ENCODE measurements at places on chromosomes 11 and 22.
A peak's percentile ranks its signal among the peaks of the same experiment; 100 is the strongest.

GRCh38 chr22:37634417-37634924 is 5.0 kb upstream of the SH3BP1 start:
- no peak for DNase-seq

DNA sequence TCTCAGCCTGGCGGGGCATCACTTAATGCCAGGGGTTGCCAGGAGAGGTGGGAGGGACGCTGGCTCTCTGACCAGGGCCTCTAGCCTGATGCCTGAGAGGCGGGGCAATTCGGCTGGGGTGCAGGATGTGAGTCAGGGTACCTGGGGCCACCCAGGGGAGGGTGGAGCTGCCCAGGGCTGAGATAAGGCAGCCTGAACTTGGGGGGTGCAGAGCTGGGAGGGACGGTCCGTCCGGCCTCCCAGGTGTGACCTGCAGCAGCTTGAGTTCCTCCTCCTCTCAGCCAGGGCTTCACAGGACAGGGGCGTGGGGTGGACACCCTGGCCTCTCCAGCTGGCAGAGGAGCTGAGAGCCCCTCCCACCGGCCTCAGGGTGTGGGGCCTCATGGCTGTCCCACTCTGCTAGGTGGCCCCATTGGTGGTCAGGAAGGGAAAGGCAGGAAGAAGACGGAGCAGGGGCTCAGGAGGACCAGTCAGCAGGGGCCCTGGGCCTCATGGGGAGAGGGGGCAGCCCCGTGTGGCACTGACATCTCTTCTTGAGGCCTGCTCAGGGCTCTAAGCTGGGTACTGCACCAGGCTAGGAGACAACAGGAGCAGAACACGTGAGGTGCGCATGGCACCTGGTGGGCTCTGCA is 942 bp upstream of the RPS6KA4 start:
- DNase-seq, result peak; percentile 55

- peak; percentile 74 for DNase-seq
Observed at GRCh38 chr11:121194731-121195596, 93.9 kb downstream of the TECTA start.

- no peak for DNase-seq
Observed at GRCh38 chr11:75771646-75772410, 3.2 kb downstream of the DGAT2 start.

DNA sequence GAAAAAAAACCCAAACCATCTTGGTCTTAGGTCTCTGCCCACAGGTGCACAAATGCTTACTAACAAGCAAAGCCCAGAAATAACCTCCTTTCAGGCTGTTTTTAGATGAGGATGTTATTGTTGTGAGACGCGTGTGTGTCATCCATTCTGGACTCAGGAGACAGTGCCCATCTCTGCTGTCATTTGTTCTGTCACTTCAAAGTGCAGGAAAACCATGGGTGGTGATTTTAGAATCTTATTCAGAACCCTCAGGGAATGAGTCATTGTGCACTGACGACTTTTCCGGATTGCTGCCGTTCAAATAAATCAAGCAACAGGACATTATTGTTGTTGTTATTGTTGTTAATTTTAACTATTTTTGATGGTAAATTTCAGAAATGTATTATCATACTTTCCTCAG is 110.3 kb downstream of the LRRC32 start:
- peak; percentile 64 for DNase-seq

GRCh38 chr11:44949160-44950030 is 1.3 kb downstream of the TP53I11 start:
- no peak for DNase-seq

- no peak for DNase-seq
Observed at GRCh38 chr22:44199164-44199563, 18.4 kb downstream of the PARVG start.

- no peak for DNase-seq
Observed at GRCh38 chr11:74777038-74777437, 28.4 kb downstream of the RNF169 start.

DNA sequence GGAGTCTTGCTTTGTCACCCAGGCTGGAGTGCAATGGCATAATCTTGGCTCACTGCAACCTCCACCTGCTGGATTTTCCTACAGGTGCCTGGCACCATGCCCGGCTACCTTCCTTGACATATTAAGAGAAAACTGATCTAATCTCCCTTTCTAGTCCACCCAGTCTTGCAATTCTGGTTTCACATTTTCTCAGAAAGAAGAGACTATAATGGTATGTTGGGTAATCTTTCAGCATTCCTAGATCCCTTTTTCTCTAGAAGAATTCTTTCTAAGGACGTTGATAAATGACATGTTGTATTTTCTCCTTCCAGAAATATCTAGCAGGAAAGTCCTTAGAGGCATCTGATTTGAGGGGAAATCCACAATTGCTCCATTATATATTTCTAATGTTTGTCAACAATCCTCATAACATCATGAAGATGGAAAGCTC is 10.4 kb upstream of the HSPA8 start:
- DNase-seq, result no peak

GRCh38 chr11:120562806-120563425 is 51.4 kb downstream of the GRIK4 start:
- no peak for DNase-seq

DNA sequence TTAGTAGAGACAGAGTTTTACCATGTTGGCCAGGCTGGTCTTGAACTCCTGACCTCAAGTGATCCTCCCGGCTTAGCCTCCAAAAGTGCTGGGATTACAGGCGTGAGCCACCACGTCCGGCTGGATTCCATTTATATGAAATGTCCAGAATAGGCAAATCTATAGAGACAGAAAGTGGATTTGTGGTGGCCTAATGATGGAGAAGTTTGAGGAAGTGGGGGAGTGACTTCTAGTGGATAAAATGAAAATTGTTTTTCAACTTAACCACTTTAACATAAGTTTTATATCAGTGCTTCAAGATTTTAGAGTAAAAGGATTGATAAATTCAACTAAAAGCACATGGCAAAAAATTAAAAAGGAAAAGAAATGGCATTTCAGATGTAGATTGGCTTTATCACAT is 66.2 kb downstream of the HIPK3 start:
- no peak for DNase-seq

- no peak for DNase-seq
Observed at GRCh38 chr11:70524096-70524922, 126.0 kb downstream of the CTTN start.

DNA sequence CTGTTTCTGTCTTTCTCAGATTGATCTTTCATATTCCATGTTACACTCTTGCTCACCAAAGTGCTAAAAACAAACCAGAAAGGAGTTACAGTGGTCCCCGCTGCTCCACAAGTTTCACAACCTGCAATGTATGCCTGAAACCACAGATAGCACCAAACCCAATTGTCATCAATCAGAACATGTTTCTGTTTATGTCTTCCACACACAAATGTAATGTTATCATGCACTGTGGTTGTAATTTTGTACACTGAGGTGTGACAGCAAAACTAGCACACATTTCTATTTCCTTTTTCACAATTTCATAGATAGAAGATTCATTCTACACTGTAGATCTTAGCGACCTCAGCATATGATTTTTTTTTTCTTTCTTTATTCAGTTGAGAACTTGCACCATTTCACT is 1045.9 kb upstream of the RAG2 start:
- DNase-seq, result no peak

- no peak for DNase-seq
Observed at GRCh38 chr11:73753938-73754337, 6.9 kb downstream of the RAB6A start.

DNA sequence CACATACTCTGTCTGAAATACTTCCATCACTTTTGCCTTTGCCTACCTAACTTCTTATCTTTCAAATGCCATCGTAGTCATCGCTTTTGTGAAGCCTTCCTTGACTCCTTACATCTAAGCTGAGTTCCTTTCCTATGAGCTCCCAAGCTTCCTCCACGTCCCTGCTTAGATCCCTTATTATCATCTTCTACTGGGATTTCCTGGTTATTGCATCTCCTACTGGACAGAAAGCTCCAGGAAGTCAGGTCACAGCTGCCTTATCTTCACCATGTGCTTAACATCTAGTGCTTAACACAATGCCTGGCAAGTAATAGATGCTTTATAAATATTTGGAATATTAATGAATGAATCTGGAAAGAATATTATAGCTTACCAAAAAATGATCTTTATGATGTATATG is 5.9 kb downstream of the YPEL4 start:
- DNase-seq, result no peak

DNA sequence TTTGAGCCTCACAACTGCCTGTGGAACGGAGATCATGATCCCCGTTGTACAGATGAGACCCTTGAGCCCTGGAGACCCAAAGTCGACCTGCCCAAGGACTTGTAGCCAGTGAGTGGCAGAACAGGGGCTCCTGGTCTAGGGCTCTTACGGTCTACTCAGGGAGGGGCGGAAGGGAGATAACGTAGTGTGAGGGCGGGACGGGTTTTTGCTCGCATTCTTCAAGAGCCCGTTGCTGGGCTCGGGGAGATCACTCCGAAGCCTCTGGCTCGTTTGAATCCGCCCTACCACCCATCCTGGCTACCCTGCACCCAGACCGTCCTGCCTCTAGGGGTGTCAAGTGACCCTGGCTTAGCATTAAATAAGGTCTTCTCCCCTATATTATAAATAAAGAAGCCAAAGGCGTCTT is 639 bp downstream of the CRY2 start:
- peak; percentile 32 for DNase-seq

GRCh38 chr11:86202013-86202336 is 42.6 kb upstream of the EED start:
- DNase-seq, result peak; percentile 84

GRCh38 chr11:15936011-15936410 is 420.3 kb downstream of the SOX6 start:
- DNase-seq, result no peak

DNA sequence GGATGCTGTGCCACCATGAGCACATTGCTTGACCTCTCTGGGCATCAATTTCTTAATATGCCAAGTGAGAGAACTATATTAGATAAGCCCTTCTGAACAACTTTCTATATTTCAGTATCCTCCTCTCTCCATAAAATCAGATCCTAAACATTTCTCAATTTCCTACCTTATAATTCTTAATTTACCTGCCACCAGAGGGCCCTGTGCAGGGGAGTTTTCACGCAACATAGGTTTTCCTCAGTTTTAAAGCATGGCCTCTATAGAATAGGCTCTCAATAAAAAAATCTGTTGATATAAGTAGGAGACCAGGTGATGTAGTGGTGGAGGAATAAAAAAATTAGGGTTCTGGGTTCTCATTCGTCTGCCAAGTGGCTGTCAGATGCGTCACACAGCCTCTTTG is 83.7 kb upstream of the DBX1 start:
- DNase-seq, result no peak

- DNase-seq, result no peak
Observed at GRCh38 chr11:92659793-92660192, 309.7 kb upstream of the MTNR1B start.

GRCh38 chr11:37411289-37411688 is 813.3 kb upstream of the RAG2 start:
- no peak for DNase-seq

- no peak for DNase-seq
Observed at GRCh38 chr11:82842019-82842418, 58.2 kb downstream of the PRCP start.

GRCh38 chr22:39248254-39248653 is 3.5 kb upstream of the PDGFB start:
- no peak for DNase-seq

DNA sequence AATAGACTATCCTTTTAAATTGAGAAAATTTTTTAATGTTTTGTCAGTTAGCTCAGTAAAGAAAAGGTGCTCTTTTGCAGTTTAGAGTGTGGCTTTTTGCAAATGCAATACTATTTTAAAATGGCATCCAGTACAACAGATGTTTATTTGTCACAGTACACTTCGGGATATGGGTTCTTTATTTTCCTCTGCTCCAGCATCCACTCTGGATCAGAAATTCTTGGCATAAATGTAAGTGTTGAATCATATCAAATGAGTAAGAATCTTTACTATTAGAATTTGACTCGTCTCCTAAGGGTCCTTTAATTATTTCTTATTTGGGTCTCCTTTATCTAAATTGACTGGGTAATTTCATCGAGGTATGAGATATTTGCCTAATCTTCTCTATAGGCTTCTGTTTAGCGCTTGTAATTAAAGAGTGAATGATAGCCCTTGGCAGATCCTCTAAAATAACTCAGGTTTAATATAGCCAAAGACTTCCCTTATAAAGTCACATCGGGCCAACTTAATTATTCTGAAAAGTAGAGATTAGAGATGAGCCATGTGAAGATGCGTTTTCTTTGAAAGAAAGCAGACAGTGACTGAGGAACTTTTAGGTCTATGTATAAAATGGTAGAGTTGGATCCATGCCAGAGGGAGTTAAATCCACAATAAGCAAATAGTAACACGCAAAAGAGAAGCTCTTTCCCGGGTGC is 132.7 kb downstream of the CASP12 start:
- DNase-seq, result no peak

- no peak for DNase-seq
Observed at GRCh38 chr11:126718276-126718675, 282.3 kb downstream of the KIRREL3 start.

- DNase-seq, result peak; percentile 33
Observed at GRCh38 chr22:17106785-17107546, 14.2 kb downstream of the TMEM121B start.

- DNase-seq, result no peak
Observed at GRCh38 chr11:119491753-119492510, 69.0 kb upstream of the THY1 start.

DNA sequence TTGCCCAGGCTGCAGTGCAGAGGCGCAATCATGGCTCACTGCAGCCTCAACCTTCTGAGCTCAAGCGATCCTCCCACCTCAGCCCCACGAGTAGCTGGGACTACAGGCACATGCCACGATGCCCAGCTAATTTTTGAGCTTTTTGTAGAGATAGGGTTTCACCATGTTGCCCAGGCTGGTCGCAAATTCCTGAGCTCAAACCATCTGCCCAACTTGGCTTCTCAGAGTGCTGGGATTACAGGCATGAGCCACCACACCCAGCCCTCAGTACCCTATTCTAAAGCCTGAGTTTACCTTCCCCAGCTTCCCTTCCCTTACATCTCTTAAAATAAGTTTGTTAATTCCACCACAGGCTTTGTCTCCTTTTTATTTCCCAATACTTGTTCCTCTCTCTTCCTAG is 59.1 kb downstream of the AMBRA1 start:
- no peak for DNase-seq

GRCh38 chr11:57421805-57422204 is 5.1 kb downstream of the SLC43A3 start:
- DNase-seq, result no peak

GRCh38 chr11:114796954-114797721 is 118.8 kb downstream of the NXPE2 start:
- no peak for DNase-seq

- DNase-seq, result peak; percentile 35
Observed at GRCh38 chr22:38758276-38758945, 2.6 kb upstream of the SUN2 start.

Data from activated CD4-positive, alpha-beta T cell treated with anti-CD3 and anti-CD28 coated beads, Interleukin-2, Interleukin-4, amounts not matched to agents 100 ng/mL and 50 ng/mL, durations not matched to agents 16 hours and 8 hours (primary cell).